Stimulated activated naive CD4-positive, alpha-beta T cell (primary cell): ENCODE measurements at places on chromosomes 6 and 20.
A peak's percentile ranks its signal among the peaks of the same experiment; 100 is the strongest.

- DNase-seq: no peak
These were observed 359.4 kb downstream of the EPHA7 start for GRCh38 chr6:93059911-93060310.

- DNase-seq: no peak
These were observed 160.1 kb downstream of the SCP2D1 start for GRCh38 chr20:18973529-18974173.

DNA sequence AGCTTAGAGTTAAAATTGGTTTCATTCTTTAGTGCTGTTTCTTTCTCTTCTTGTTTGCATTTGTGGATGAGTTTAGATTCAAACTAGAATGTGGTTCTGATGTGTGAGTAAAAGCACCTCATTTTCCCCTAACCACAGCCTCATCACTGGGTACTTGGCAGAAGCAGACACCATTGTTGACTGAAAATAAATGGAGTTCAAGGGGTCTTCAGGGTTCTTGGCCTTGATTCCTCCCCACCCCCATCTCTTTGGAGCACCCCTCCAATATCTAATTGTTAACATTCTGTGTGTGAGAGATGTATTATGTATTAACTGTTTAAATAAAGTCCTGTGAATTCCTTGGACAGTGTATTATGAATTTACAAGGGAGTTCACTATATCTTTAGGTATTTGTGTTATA is 59.6 kb downstream of the JARID2 start:
- DNase-seq: no peak

DNA sequence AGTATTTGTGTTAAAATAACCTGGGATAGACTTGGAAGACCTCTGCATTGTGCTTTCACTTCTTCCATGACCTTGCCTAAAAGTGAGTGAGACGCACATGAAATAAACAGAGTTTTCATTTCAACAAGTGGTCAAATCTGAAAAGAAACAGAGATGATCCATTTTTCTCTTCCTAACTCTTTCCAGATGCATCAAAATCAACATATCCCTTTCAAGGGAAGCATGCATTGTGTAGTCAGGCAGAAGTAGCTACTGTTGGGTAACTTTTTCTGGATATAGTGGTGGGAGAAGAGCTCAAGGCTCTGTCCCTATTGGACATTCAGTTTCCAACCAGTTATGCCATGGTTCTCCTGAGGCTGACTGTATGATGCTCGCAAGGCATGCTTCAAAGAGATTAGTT is 233.0 kb upstream of the JAG1 start:
- no peak for DNase-seq

DNA sequence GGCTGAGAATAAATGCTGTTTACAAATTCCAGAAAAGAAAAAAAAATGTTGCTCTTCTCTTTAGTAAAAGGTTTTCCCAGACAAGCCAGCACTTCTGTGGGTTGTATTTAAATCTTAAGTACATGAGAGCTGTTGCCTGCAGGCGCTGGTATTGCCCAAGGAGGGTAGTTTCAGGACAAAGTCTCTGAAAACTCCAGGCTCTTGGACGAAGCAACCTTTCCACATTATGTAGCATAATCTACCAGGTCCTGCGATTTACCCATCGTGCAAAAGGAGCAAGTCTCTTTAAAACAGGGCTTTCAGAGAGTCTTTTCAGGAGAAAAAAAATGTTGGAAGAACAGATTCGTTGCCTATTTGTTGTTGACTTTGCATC is 65.6 kb downstream of the PLG start:
- DNase-seq: no peak

- peak; percentile 38 for DNase-seq
These were observed 110.8 kb upstream of the MLN start for GRCh38 chr6:33914645-33915044.

- DNase-seq: no peak
These were observed 140.7 kb downstream of the ESR1 start for GRCh38 chr6:151948002-151948743.

- no peak for DNase-seq
These were observed 41.1 kb downstream of the STX7 start for GRCh38 chr6:132471787-132472186.

DNA sequence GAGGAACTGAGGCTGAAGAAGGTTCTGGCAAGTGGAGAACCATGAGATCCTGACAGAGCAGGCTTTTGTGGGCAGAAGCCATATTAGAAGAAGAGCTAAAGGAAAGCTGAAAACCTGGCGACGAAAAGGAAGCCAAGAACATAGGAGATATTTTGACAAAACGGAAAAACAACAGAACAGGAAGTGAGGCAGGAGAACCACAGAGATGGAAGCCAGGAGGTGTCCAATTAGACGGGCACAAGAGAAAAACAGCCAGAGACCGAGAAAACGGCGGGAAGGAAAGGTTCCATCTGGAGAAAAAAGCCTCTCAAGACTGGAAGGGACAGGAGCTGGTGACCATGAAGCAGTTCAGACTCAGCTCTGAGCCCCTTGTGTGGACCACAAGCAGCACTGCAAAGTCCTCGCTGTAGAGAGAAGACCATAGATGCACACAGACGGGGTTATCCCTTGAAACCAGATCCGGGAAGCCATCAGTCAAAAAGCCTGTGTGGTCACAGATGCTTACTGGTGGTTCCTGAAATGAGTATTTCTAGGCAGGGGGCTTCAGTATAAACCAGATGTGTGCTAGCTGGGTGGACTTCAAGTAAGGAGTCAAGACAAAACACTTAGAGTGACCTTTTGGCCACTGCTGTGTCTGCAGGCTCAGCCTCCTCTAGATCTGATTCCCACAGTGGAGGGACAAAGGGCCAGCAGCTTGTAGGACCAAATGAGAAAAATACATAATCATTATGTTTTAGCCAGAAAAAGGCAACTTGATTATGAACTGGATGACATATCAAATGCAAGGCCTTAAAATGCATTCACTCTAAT is 30.7 kb downstream of the SSR1 start:
- no peak for DNase-seq

DNA sequence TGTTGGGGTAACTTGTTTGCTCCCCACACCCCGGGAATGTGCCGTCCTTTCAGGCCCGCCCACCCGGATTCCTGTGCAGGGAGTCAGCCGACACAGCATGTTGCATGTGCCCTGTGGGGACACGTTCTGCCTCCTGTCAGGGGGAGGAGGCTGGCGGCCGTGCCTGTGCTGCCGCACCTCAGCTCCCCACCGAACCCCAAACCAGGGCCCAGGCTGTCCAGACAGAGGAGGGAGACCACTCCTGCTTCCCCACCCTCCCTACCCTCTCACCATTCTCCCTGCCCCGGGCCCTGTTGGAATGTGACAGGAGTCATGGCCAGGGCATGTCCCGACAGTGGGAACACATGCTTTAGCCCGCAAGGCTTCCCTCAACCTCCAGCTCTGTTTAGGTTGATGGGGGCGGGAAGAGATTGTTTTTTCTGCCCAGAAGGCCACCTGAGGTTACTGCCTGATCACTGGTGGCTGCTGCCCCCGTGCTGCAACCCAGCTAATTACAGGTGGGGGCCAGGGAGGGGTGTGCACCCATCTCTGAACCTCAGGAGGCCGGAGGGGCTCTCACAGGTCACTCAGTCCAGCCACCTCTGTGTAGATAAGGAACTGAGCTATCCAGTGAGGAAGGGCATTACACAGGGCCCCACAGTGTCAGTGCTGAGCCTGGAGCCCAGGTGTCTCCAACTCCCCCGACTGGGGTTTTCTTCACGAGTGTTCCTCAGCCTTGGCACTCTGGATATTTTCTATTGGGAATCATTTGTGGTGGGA is 13.6 kb downstream of the LRRC73 start:
- no peak for DNase-seq

DNA sequence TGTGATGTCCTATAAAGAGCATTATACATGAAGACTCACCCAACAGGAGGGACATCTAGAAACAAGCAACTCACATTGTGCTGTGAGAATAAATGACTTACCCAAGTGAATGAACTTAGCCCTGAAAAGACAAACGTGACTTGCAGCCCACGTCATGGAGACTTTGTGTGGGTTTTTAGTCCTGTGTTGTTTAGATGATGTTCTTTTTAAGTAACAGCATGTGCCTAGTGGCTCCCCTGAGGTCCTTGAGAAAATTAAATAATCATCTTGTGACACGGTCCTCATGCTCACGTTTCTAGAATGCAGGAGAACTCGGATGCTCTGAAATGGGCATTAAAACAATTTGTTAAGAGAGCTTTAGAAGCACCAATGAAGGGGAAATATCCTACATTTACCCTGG is 165.1 kb downstream of the SASH1 start:
- DNase-seq: no peak

GRCh38 chr20:35000311-35000921 is 44.7 kb downstream of the MYH7B start:
- no peak for DNase-seq

DNA sequence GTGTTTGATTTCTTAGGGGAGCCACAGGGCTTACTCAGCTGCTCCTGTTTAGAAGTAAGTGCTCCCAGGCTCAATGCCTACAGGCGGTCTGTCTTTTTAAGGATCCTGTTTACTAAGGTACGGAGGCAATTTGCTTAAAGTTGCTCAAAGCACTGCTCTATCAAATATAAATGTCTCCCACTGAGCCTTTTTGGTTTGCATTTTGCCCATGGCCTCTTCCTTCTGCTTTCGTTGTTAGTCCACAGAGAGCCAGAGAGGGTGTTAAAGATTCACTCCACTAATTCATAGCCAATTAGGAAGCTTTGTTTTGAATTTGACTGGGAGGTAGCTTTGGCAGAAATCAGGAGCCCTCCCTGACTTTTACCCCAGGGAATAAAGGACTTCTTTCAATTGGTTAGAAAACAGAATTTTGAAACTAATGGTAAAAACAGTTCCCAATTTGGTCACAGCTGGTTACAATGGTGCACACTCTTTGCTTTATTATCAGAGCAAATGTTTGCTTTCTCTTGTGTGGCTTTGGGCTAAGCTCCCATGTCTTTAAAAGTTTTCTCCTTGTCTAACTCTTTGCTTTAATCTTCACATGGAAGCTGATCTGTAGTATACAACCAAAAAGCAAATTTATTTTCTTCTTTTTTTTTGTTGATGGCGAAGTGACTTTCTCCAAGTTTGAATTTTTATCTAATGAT is 126.2 kb downstream of the IMPG1 start:
- DNase-seq: no peak

DNA sequence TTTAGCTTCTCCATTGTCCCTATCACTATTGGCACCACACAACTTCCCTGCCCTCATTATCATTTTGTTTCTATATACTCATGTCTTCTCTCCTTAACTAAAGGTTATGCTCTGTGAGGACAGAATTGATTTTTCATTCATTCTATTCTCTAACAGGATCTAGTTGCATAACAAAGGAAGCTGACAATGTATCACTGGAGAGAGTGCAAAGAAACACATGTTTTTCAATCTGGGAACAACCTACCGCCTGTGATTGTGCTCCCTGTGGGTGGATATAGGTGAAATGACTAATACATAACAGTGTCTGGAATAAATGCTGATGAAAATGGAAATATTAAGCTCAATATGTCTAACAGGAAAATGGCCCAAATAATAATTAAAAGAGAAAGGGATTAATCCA is 56.6 kb downstream of the COL12A1 start:
- no peak for DNase-seq

DNA sequence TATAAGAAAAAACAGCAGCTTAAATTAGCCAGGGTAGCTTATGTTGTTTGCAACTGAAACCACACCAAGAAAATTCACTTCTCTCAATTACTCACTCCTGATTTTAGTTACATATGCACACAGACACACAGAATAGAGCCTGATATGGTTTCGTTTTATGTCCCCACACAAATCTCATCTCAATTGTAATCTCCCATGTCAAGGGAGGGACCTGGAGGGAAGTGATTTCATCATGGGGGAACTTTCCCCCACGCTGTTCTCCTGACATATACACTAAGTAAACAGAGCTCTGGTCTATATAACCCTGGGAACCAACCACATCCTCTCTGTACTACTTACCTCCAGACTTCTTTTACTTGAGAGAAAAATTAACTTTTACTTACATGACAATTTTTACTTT is 9.8 kb downstream of the OR12D1 start:
- DNase-seq: no peak

DNA sequence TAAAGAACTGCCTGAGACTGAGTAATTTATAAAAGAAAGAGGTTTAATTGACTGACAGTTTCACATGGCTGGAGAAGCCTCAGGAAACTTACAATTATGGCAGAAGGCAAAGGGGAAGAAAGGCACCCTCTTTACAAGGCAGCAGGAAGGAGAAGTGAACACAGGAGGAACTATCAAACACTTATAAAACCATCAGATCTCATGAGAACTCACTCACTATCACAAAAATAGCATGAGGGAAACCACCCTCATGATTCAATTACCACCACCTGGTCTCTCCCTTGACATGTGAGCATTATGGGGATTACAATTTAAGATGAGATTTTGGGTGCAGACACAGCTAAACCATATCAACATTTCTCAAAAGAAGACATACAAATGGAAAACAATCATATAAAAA is 266.3 kb downstream of the EPM2A start:
- no peak for DNase-seq

- no peak for DNase-seq
These were observed 99.6 kb upstream of the QKI start for GRCh38 chr6:163314791-163315470.

- DNase-seq: no peak
These were observed 367.7 kb downstream of the CDH4 start for GRCh38 chr20:61619751-61620150.

- DNase-seq: no peak
These were observed 173.0 kb upstream of the THBS2 start for GRCh38 chr6:169426611-169427010.

GRCh38 chr6:52503851-52504781 is 72.7 kb downstream of the TRAM2 start:
- DNase-seq: no peak

- DNase-seq: no peak
These were observed 90.5 kb downstream of the SAMD3 start for GRCh38 chr6:130132286-130132701.

GRCh38 chr6:6003621-6004366 is 2.9 kb downstream of the NRN1 start:
- peak; percentile 44 for DNase-seq

GRCh38 chr6:129628101-129628815 is 81.7 kb downstream of the ARHGAP18 start:
- DNase-seq: no peak

- peak; percentile 11 for DNase-seq
These were observed 789 bp downstream of the CCND3 start for GRCh38 chr6:41940759-41941279.

DNA sequence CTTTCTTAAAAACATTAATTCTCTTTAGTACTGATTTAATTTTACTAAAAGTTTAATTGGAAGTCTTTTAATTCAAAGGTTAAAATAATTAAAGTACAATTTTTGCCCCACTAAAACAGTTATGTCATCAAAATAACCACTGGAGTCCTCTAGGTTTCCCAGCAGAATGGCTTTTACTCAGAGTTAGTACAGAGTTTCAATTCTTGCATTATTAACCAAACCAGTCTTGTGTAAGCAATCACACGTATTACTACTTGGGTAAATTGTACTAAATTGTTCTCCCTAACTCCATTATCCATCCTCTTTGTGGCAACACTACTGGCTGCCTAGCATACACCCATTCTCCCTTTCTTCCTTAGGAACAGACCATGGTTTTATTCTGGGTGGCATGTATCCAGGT is 36.9 kb downstream of the CDK19 start:
- DNase-seq: no peak

DNA sequence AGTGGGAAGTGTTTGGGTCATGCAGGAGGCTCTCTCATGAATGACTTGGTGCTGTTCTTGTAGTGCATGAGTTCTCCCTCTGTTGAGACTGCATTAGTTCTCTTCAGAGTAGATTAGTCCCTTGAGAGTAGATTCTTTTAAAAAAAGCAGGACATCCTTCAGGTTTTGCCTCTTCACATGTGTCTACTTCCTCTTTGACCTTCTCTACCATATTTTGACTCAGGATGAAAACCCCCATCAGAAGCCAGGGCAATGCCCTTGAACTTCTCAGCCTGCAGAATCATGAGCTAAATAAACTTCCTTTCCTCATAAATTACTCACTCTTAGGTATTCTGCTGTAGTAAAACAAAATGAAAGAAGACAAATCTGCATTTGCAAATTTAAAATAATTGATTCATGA is 170.3 kb downstream of the CD109 start:
- DNase-seq: no peak
